ENCODE measurements at places on chromosomes 13 and 19.

GRCh38 chr19:45423033-45423588 is 606 bp downstream of the ERCC1 start:
- no peak for DNase-seq

DNA sequence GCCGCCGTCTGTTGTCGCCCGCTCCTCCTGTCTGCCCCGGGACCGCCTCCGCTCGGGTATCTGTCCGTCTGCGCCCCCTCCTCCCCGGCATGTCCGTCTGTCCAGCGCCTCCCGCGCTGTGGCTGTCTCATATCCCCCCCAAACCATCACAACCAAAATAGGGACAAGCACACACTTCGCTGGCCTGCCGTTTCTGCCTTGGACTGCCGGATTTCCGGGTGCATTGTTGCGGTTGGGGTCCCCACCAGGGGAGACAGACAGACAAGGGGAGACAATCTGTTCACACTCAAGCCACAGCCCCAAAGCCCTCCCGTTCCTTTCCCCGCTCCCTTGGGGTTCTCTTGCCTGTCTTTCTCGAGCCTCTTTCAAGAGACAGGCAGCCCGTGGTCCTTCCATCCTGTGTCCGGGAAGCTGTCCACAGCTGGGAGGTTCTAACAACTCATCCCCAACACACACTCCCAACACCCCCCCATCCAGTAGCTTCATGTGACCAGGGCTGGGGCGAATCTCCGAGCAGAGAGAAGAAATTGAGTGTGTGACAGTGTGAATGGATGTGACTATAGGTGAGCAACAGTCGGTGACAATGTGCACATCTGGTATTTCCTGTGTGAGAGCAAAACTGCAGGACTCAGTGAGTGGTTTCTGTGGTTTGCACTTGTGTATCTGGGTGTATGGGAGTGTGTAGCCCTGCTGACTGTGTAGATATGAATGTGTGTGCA is 16.5 kb upstream of the FOSB start:
- no peak for DNase-seq

GRCh38 chr19:45575216-45575615 is 9.4 kb downstream of the OPA3 start:
- no peak for DNase-seq

GRCh38 chr13:24644036-24644435 is 36.2 kb upstream of the ATP12A start:
- no peak for DNase-seq

DNA sequence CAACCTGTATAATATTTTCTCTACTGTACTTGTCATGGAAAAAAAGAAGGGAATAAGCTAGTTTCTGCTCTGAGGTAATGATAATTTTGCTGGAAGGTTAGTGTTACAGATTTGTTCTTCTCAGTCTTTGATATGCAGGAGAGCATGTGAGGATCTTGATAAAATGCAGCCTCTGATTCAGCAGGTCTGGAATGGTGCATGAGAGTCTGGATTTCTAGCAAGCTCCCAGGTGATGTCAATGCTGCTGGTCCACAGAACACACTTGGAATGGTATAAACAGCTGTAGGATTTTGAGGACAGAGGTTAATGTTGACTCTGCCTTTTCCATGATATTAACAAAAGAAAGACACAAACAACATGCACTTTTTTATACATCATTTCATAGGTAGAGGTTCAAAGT is 173.6 kb downstream of the NDFIP2 start:
- DNase-seq = no peak

GRCh38 chr13:42720858-42721219 is 60.5 kb upstream of the FAM216B start:
- no peak for DNase-seq

GRCh38 chr19:35352448-35353304 is 5.0 kb downstream of the FFAR1 start:
- DNase-seq = peak; percentile 58

DNA sequence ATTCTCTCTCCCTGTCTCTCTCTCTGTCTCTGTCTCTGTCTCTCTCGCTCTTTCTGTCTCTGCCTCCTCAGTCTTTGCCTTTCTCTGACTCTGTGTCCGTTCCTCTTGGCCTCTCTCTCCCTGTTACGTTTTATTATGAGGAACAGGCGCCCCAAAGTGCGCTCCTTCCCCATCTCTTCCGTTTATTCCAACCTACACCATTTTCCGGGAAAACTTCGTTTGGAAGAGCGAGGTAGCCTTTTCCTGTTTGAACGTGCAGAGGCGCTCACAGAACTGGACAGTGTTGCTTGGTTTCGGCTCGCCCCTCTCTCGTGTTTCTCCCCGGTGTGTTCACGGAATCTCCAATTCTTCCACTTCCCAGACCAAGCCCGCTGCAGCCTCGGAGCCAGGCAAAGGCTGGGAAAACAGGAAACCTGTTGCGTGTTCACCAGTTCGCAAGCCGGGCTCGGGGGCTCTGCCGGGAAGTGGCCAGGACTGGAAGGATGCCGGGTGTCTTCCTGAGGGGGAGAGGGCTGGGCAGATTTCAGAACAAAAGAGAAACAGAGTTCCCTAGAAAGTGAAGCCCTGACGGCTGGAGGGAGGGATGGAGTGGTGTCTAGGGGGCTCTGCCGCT is 605 bp downstream of the TMEM255B start:
- DNase-seq = no peak

GRCh38 chr19:1853295-1854038 is 5.2 kb upstream of the REXO1 start:
- no peak for DNase-seq

DNA sequence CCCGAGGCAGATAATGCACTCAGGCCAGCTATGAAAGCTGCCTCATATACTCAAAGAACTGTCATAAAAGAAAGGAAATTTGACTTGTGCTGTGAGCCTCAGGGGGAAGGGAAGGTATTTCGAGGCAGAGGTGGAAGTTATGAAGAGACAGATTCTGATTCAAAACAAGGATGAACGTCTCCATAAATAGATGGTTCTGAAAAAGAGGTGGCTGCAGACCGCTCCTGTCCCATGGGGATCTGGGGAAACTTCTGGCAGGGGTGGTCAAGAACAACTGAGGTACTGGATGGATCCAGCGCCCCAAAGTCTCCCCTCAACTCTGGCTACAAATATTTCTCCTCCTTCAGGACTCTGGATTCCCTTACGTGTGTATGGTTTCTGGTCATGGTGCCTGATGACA is 168.1 kb upstream of the IRS2 start:
- DNase-seq = no peak

DNA sequence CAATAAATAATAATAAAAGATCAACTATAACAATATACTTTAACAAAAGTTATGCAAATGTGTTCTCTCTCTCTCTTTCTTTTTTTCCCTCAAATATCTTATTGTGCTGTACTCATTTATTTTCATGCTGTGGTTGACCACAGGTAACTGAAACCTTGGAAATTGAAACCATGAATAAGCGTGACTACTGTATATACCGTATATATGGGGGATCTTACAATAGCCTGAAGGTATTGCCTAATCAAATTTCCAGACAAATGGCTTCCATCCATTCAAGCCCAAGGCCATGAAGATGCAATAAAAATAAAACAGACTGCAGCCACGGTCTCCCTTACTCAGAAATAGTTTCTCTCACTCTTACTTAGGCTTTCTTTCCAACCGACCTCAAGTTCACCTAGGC is 98.3 kb downstream of the SLITRK6 start:
- no peak for DNase-seq

DNA sequence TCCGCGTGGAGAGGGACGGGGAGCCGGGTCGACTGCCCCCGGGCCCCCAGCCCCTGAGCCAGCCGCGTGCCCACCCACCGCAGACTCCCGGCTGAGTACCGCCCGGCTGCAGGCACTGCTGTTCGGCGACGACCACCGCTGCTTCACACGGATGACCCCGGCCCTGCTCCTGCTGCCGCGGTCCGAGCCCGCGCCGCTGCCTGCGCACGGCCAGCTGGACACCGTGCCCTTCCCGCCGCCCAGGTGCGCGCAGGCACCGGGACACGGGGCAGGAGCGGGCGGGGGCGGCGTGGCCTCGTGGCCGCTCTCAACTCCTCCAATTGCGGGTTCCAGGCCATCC is 1.6 kb downstream of the AMH start:
- DNase-seq = no peak

DNA sequence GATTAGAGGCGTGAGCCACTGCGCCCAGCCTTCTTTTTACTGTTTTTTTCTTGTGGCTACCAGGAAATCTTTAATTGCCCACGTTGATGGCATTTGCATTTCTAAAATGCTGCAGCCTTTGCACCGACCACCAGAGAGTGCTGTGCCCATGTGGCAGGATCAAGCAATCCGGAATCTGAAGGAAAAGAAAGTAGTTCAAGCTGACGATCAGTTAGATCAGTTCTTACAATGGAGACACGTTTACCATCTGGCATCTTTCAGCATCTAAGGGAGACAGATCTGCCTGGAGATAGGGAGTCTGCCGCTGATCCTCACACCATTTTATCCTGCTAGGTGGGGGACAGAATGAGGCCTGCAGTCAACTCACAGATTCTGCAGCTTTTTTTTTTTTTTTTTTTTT is 19.9 kb downstream of the TINCR start:
- no peak for DNase-seq

DNA sequence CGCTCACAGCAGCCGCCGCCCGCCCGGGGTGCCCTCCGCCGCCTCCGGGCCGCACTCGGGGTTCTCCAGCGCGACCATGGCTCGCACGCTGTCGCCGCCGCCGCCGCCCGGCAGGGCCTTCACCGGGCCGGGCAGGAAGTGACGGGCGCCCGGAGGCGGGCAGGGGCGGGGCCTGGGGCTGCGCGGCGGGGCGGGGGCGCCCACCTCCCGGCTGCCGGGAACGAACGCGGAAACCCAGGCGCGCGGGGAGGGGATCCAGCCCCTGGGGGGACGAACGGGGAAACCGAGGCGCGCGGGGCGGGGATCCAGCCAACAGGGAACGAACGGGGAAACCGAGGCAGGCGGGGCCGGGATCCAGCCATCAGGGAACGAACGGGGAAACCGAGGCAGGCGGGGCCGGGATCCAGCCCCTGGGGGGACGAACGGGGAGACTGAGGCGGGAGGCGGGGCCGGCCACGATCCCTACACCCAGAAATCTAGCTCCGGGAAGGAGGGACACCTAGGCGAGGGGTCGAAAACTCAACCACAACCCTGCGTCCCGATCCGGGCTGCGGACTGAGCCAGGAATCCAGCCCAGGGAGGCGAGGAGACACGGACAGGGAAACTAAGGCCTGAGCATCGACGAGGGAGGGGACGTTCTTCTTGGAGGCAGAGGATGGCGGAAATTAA is at the start of gene R3HDM4:
TSS of gene R3HDM4 (minus strand) at position 140 of the 669 bp plus-strand sequence. CDS start at position 78, 62 bp downstream.
- DNase-seq = peak; percentile 76

DNA sequence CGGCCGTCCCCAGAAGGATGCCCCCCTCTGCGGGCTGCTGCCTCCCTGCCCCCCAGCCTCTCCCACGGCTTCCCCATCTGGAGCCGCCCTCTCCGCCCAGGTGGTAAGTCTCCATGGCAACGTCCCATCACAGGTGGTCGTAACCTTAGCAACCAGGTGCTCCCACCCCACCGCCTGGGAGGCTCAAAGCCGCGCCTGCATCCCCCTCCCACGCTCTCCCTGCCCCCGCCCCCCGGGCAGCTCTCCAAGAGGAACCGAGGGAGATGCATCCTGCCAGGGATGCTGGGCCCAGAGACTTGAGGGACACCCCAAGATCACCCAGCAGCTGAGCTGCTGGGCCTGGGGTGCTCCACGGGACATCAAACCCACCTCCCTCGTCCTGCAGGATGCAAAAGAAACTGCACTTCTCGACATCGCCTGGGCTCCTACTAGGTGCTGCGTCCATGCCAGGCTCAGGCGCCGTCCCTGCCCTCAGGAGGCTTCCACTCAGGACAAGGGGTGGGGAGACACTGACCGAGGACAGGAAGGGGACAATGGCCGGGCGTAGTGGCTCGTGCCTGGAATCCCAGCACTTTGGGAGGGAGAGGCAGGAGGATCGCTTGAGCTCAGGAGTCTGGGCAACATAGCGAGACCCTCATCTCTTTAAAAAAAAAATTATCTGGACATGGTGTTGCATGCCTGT is 5.0 kb upstream of the LINGO3 start:
- DNase-seq = no peak

GRCh38 chr19:13152356-13152973 is 2.3 kb downstream of the IER2 start:
- DNase-seq = no peak

DNA sequence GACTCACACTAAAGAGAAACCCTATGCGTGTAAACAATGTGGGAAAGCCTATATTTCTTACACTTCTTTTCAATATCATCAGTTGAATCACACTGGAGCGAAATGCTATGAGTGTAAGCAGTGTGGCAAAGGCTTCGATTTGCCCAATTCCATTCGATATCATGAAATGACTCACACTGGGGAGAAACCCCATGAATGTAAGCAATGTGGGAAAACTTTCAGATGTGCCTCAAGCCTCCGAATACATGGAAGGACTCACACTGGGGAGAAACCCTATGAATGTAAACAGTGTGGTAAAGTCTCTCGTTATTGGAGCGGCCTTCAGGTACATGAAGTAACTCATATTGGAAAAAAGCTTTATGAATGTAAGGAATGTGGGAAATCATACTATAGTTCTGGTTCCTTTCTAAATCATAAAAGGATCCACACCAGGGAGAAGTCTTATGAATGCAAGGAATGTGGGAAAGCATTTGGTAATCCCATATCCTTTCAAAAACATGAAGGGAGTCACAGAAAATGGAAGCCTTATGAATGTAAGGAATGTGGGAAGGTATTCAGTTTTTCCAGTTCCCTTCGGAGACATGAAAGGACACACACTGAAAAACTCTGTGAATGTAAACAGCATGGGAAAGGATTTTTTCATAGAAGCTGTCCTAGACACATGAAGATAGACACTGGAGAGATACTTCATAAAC is 28.1 kb downstream of the ZNF20 start:
- DNase-seq = no peak

- DNase-seq = no peak
Measured at GRCh38 chr13:30523211-30523610, 57.5 kb upstream of the HMGB1 start.

- no peak for DNase-seq
Measured at GRCh38 chr19:56015756-56016155, 29.2 kb downstream of the NLRP5 start.

DNA sequence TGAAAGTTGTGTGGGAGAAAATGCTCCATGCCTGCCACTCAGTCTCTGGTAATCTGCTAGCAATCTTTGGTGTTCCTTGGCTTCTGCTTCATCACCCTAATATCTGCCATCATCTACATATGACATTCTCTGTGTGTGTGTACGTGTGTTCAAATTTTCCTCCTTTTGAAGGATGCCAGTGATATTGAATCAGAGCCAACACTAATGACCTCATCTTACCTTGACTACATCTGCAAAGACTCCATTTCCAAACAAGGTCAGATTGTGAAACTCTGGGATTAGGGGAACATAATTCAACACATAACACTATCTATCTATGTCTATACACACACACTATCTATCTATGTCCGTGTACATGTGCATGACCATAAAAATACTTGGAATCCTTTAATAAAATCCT is 81.4 kb upstream of the IRS2 start:
- DNase-seq = no peak

- no peak for DNase-seq
Measured at GRCh38 chr13:58985845-58986244, 1177.9 kb downstream of the DIAPH3 start.
